ENCODE measurements at places on chromosomes 2 and 18.

DNA sequence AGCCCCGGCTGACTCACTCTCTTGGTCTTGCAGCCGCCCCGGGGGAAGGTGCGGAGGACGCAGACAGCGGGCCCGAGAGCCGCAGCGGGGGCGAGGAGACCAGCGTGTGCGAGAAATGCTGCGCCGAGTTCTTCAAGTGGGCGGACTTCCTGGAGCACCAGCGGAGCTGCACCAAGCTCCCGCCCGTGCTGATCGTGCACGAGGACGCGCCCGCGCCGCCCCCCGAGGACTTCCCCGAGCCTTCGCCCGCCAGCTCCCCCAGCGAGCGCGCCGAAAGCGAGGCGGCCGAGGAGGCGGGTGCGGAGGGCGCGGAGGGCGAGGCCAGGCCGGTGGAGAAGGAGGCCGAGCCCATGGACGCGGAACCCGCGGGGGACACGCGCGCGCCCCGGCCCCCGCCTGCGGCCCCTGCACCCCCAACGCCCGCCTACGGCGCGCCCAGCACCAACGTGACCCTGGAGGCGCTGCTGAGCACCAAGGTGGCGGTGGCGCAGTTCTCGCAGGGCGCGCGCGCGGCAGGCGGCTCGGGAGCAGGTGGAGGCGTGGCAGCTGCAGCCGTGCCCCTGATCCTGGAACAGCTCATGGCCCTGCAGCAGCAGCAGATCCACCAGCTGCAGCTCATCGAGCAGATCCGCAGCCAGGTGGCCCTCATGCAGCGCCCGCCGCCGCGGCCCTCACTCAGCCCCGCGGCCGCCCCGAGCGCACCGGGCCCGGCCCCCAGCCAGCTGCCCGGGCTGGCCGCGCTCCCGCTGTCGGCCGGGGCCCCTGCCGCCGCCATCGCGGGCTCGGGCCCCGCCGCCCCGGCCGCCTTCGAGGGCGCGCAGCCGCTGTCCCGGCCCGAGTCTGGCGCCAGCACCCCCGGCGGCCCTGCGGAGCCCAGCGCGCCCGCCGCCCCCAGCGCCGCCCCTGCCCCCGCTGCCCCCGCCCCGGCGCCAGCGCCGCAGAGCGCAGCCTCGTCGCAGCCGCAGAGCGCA, 12.7 kb downstream of the SALL3 start:
- no peak for DNase-seq

GRCh38 chr18:79486356-79487182, 90.8 kb downstream of the NFATC1 start:
- DNase-seq = no peak

DNA sequence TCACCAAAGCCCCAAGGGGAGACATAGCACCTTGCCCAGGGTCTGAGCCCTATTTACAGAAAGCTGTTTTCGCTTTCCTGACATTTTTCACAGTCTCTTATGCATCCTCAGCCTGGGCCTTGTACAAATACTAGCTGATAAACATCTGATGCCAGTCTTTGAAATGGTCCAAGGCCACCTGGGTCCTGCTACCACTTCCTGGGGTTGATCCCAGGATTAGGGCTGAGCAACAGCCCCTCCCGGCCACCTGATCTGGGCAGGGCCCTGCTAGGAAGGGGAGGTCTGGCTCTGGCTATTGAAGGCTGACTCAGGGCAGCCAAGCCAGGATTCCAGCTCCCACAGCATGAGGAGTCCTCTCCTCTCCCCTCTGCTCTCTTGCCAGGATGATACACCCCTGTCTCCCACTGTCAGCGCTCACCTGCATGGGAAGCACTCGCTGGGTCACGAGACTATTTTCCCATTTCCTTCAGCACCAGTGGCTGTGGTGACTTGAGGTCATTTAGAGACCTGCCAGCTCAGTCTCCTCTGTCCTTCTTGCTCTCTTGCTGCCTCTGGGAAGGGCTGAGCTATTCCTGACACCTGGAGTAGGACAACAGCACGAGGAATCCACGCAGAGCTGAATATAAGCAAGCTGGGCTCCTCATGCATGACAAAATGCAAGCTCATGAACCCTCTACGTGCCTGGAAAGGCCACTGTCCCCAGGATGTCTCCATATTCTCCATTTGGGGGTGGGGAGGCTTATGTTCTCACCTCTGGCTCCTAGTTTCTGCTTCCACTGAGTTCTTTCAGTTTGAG, 53.0 kb upstream of the LGALSL start:
- DNase-seq = no peak

GRCh38 chr2:44333994-44334393, 27.3 kb downstream of the PREPL start:
- no peak for DNase-seq

DNA sequence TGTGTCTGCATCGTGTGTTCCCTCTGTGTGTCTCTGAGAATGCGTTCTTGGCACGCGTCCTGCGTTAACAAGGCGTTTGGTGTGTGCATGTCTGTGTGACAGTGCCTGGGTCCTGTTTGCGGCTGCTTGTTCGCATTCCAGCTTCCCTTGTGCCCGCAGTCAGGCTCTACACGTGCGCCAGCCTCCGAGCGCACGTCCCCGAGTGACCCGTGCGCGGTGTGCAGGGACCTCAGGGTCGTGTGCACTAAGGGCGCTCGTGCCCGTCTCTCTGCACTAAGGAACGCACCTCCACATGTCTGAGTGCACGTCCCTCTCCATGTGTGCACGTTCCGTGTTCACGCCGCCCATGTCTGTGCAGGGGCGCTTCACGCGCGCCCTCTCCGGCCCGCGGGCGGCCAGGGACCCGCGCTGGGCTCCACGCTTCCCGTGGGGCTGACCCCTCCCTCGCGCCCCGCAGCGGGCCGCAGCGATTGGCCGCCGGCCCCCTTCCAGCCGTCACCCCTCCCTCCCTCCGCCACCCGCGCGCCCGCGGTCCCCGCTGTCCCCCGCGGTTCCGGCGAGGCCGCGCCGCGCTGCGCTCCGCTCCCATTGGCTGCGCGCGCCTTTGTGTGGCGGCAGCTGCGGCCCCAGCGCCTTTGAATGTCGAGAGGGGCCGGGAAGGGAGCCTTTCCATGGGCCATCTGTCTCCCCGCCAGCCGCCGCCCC, 229.4 kb downstream of the HAUS1 start:
- DNase-seq = no peak

GRCh38 chr18:21599585-21600525, 649 bp downstream of the ESCO1 start:
- no peak for DNase-seq

GRCh38 chr2:73003027-73003426, 68.5 kb downstream of the SFXN5 start:
- no peak for DNase-seq

DNA sequence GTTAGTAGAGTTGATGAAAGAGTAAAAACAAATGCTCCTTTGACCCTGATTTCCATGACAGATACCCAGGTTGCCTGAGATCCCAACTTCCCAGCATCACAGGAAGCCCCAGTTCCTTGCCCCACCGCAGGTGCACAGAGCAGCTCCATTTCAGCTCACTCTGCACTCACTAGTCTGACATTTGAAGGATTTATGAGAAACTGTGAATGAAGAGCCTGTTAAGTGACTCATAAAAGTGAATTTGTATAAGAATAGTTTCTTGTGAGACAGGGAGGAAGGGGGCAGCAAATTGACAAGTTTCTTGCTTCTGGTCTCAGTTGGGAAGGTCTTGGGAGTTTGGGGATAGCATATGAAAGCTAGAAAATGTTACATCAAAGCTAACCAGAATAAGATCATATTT, 248.7 kb upstream of the ATP5MC3 start:
- no peak for DNase-seq

- DNase-seq = no peak
These were observed 31.9 kb downstream of the PPP4R3B start for GRCh38 chr2:55585451-55586080.

GRCh38 chr2:222993920-222994650, 57.9 kb upstream of the KCNE4 start:
- DNase-seq = no peak

DNA sequence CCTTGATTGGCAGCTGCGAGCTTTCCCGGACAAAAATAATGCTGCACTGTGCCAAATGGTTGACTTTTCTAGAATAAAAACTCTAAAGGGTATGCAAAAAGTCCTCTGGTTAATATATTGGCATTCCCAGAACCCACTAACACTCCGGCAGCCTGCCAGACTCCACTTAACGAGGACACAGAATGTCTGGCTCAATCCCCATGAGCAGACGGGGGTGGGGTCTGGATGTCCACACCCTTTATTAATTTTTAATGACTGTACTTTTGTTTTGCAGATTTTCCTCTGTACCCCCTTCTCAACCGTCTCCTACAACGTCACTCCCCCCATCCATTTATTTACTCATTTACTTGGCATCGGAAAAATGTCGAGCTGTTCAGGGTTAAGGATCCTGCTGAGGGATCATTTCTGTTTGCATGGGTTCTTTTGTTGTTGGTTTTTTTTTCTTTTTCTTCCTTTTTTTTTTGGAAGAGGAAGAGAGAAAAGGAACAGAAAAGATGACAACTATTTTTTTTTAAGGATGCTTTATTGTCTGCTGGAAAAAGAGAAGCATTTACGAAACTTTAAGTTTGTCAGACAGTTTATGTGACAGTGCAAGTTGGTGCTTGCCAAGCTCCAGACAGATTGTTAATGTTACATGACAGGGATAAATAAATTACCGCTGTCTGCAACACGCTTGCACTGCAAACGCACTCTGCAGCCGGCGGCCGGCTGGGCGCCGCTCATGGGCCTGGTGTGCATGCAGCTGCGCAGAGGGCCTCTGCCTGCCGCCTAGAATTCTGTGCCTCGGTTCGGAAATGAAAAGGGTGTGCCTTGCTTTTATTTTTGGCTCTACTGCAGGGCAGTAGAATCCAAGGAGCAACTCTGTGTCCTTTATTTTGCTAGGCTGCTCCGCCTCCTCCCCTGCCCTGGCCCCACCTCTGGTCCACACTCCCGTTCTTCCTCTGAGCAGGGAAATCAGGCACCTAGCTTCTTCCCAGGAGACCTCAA, 3.6 kb downstream of the LDLRAD4 start:
- no peak for DNase-seq

GRCh38 chr2:126827371-126827770, 71.3 kb upstream of the TEX51 start:
- no peak for DNase-seq

DNA sequence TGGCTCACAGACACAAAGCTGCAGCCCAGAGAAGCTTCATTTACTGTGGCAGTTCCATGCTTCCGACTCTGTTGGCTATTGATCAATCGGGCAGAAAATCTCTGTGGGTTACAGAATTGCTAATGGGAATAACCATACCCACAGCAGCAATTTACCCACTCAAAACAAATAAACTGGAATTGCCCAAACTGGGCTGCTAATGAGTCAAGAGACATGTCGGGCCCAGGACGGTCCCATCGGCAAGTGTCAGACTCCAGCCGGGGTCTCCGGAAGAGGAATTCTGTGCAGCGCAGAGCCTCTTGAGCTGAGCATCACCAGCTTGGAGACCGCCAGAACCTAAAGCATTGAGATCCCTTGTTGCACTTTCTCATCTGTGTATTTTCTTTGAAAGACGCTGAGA, 67.8 kb downstream of the TMEM18 start:
- no peak for DNase-seq

- no peak for DNase-seq
These were observed 107.3 kb downstream of the DTNB start for GRCh38 chr2:25566094-25566493.

- no peak for DNase-seq
These were observed 45.0 kb upstream of the ASXL3 start for GRCh38 chr18:33532978-33533377.

DNA sequence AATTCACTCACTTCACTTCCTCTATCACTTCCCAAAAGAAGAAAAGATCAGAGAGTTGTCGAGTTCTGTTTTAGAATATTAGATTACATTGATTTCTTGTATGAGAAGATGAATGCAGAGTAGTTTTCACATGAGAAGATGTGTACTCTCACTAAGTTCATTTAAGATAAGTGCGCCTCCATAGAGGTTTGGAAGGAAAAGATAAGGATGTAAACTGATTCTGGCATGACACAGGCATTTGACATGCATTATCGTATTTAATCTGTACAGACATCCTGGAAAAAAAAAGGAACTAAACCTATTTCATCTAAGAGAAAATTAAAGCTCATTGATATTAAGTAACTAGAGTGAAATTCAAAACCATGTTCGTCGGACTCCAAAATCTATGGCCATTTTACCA, 152.2 kb upstream of the CRIM1 start:
- no peak for DNase-seq

- DNase-seq = no peak
These were observed 201.1 kb downstream of the SP3 start for GRCh38 chr2:173764094-173764493.

- no peak for DNase-seq
These were observed 94.3 kb downstream of the CLIP4 start for GRCh38 chr2:29209551-29209950.

- DNase-seq = no peak
These were observed 145.9 kb downstream of the TNS1 start for GRCh38 chr2:217856871-217857270.

- DNase-seq = no peak
These were observed 79.1 kb downstream of the TRABD2A start for GRCh38 chr2:84801811-84802210.

DNA sequence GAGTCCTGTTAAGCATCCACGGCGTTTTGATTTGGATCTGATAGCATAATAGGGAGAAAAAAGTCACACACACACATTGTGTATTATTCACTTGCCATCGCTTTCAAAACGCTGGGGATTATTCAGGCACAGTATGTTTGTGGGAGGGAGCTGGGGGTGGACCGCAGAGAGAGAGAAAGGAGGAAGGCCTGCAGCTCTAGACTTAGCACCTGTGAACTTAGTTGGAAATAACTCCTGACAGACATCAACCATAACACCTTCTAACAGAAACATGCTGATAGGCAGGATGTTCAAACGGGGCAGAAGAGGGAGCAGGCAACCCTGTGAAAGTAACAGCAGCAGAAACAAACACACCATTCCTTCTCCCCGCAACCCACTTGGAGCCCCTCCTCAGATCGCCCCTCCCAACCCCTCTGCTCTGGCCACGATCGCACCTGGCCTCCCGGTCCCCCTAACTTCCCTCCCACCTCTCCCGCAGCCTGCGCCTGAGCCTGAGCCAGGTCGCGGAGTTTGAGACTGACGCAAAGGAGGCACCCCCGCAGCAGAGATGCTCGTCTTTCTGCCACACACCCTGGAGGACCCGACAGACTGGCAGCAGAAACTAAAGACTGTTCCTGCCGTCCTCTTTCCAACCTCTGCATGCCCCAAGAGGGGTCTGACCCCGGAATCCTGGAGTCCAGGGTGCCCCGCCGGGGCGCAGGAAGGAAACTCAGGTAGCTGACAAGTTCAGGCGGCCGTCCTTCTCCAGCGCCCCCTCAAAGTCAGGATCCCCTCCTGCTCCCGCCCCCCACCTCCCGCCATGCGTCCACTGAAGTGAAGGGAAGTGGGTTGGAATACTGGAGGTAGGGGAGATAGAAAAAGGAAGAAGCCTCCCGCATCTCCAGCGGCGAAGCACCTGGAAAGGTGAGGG, 738 bp downstream of the CHST9 start:
- DNase-seq = no peak

- no peak for DNase-seq
These were observed 283.2 kb downstream of the CYRIA start for GRCh38 chr2:16382451-16382850.

DNA sequence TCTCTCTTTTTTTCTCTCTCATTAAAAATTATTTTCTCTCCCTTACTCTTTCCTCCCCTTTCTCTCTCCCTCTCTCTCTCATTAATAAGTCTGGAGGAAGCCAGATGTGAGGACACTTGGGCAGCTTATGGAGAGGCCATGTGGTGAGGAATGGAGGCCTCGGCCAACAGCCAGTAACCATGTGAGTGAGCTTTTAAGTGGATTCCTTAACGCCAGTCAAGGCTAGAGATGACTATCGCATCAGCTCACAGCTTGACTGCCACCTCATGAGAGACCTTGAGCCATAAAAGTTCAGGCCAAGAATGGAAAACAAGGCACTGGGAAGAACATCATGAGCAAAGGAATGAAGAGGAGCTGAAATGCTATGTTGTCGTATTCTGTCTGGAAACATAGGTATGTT, 39.1 kb downstream of the ETAA1 start:
- no peak for DNase-seq
